ENCODE measurements at places on chromosomes 11 and 22. TPM values are rescaled to one million over a fixed set of nuclear protein-coding genes. Genes with fewer than 3 reads are reported as not detected.

DNA sequence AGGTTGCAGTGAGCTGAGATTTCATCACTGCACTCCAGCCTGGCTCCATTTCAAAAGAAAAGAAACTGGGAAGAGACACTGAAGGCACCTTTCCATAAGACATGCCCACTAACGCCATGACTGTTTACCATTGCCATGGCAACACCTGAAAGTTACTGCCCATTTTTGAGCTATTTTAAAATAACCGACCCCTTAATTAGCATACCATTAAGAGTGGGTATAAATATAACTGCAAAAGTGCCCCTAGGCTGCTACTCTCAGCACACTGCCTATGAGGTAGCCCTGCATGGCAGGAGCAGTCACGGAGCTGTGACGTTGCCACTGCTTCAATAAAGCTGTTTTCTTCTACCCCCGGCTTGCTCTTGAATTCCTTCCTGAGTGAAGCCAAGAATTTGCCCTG is 9.9 kb upstream of the RNASEH2C start:
- no peak for DNase-seq

GRCh38 chr11:67317888-67318555 is 14.7 kb downstream of the SSH3 start:
- DNase-seq = no peak

DNA sequence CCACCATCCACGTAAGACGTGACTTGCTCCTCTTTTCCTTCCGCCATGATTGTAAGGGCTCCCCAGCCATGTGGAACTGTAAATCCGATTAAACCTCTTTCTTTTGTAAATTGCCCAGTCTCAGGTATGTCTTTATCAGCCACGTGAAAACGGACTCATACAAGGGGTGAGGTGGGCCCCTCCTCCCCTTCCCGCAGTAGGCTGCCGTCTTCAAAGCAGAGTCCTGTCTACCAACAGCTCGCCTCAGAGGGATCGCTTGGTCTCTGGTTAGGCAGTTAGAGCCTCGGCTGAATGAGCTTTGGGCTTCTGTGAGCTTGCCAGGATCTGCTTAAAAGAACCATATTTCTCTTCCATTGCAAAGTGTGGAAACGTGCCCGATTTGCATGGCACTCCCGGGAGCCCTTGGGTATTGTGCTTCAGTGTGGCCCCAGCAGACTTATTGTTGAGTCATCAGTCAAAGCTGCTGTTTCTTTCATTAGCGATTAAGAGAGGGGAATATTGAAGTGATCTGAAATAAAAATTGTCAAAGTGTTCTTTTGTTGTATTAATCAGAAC is 338.3 kb downstream of the TBC1D22A start:
- DNase-seq = no peak

DNA sequence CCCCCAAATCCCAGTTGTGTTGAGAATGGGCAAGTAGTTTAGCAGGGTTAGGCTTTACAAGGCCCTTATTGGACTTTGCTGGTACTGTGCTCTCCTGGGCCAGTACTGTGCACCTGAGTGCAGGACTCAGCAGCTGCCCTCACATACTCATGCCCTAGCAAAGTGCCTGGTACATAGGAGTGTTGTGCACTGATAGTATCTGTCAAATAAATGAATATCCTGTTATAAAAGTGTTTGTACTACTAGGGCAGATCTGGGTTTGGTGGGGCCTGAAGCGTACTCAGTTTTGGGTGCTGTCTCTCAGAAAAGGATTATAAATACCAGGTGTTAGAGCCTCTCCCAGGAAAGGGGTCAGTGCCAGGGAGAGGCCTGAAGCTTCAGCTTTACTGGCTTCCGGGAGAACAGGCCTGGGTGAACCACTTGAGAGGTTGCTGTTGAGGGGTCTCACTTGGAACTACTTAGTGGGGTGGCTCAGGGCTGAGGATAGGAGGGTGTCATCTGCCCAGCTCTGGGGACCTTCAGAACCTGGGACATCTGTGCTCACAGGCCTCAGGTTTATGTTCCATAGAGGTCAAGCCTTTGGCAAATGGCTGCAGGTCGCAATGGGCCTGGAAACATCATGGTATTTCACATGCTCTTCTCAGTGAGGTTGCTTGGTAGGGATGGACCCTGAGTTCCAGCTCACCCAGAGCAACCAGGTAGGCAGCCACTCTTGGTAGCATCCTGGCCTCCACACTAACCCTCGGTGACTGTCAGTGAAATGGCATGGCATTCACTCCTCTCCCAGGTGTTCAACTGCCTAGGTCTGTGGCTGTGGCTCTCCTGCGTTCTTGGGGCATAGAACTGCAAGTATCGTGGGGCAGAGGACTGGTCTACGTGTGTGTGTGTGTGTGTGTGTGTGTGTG is 106.1 kb downstream of the ZBTB16 start:
- DNase-seq = no peak

DNA sequence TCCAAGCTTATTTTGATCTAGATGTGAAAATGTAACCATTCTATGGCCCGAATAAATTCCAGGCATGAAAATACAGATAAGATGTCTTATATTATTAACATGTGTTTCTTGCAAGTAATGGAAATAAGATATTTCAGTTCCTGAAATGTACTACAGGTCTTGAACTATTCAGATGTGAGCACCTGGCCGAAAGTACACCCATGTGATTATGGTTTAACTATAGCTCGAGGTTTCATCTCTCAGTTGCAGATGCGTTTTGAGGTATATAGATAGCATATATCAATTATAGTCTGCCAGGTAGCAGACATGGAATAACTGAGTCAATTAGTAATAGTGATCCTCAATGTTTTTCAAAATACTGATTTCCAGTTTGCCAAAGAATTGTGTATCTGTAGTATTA is 68.3 kb downstream of the DDIAS start:
- no peak for DNase-seq

- DNase-seq = no peak
These were observed 36.3 kb downstream of the PDE2A start for GRCh38 chr11:72637926-72638325.

DNA sequence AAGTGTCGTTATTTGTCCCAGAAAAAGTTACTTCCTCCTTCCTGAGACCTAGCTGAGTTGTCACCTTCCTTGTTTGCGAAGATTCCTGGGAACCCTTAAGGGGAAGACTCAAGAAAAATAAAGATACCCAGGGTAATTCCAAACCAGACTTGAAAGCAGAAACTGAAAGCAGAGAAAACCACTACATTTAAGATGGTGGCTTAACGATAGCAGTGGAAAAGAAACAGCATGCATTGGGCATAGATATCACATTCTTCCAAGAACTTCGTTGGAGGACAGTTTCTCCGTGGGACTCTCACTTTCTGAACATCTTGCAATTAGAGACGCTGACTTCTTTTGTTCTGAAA is 89.1 kb downstream of the FAM76B start:
- no peak for DNase-seq

Gene KCNQ1
- total RNA-seq = 12.7 TPM

Gene OR5D14
- not detected for total RNA-seq

Gene DERL3
- total RNA-seq = 10.6 TPM

Gene VPREB1
- total RNA-seq = not detected
